ENCODE measurements at places on chromosomes 4 and X.

- DNase-seq, result no peak
Measured at GRCh38 chr4:124519196-124519595, 193.3 kb downstream of the ANKRD50 start.

DNA sequence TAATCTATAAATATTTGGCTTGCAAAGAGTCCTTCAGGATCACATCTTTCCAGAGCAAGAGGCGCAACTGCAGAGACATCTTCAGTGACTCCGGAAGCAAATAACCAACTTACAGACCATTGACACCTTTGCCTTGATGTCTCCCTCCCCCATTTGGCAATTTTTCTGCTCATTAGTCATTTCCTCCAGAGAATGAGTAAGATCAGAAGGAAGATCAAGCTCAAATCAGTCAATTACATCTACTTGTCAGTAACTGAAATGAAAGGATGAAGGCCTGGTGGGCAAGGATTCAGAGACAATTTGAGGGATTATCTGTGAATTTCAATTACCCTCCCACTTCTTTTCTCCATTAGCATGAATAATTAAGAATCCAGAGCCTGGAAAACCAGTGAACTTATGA is 665.6 kb upstream of the CPEB2 start:
- DNase-seq, result no peak

GRCh38 chr4:123783921-123784320 is 387.3 kb downstream of the SPRY1 start:
- no peak for DNase-seq

- DNase-seq, result no peak
Measured at GRCh38 chr4:184980261-184980660, 38.0 kb upstream of the HELT start.

GRCh38 chr4:851701-852430 is 25.9 kb upstream of the CPLX1 start:
- no peak for DNase-seq

Data from stimulated activated CD8-positive, alpha-beta memory T cell treated with anti-CD3 and anti-CD28 coated beads, Interleukin-4, amount 100 ng/mL, for 24 hours (primary cell).